Activated naive CD8-positive, alpha-beta T cell treated with anti-CD3 and anti-CD28 coated beads for 36 hours (primary cell): ENCODE measurements at places on chromosomes 12 and 14.

GRCh38 chr12:46998811-46999368, 80.5 kb upstream of the PCED1B start:
- no peak for DNase-seq

DNA sequence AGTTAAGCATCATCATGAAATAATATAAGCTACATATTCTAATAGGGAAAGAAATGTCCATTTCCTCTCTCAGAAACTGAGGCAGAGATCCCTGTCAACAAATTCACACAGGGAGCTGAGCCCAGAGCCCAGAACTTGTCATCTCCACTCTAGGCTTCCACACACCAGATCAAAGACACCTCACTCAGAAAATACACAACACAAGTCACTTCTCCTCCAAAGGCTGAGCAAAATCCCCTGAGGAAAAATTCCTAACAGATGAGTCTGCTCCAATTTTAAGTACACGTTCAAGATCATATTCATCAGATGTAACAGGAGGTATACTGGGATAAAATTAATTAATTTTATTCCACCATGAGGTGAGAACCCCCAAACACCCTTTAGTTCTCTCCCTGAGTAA, 227.3 kb downstream of the DPF3 start:
- no peak for DNase-seq

DNA sequence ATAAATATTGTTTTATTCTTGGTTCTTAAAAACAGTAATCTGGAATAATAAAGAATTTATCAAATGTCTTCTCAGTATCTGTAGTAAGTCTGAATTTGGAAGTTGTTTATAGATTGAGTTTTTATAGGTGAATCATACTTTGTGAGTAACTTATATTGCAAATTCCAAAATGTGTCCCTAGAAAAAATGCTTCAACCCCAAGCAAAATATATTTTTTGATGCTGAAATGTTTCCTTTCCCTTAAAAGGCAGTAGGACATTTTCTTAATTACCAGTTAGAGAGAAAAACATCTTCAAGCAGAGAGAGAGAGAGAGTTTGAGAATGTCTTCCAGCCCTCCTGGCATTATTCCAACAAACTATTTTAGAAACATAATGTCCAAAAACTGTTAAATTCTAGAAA, 37.9 kb downstream of the PELI2 start:
- no peak for DNase-seq

DNA sequence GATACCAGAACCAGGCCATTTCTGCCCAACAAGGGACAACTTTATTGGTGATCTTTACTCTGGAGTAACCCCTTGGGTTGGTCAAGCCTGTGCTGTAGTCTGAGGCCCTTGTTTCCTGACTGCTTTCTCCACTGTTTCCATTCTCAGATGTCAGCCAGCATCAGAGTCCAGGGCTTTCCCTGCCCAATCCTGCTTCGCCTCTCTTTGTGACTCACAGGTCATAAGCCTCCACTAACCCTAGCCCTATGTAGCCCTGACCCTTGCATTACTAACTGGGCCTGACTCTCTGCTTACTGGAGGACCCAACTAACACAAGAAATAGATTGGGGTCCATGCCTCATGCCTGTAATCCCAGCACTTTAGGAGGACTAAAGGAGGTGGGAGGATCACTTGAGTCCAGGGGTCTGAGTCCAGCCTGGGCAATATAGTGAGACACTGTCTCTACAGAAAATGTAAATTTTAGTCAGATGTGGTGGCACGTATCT, 8.6 kb upstream of the SNRNP35 start:
- no peak for DNase-seq

- DNase-seq: peak; percentile 47
Observed at GRCh38 chr12:113479590-113480335, 8.1 kb upstream of the LHX5 start.

DNA sequence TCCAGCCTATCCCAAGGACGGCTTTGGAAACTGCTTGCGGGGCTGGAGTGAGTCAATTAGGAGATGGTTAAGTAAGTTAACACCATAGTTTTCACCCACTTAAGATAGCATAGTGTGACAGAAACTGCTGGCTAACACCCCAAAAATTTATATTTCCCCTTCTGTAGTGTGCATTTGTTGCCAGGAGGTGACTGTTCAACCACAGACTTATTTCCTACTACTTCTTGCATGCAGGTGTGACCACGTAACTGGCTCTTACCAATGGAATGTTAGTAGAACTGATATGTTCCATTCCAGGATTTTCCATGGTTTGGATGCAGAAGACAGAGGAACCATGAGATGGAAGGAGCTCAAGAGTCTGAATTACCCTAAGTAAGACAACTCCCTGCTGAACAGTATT, 52.9 kb upstream of the SLC35F4 start:
- DNase-seq: no peak

GRCh38 chr14:22820731-22821130, 5.5 kb upstream of the SLC7A7 start:
- DNase-seq: no peak

DNA sequence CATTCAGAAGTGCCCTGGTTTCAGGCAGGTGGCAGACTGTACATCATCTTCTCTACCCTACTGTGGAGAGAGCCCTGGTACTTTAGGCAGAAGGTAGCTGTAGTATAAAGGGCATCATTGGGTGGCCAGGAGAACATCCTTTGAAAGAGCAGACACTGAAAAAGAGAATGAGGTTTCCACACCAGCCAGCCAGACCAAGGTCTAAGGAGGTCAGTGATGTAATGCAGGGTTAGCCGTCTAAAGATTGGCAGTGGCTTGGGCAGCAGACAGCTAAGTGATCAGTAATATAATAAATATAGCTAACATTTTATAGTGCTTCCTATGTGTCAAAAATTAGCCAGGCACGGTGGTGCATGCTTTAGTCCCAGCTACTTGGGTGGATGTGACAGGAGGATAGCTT, 12.0 kb downstream of the ZBTB25 start:
- DNase-seq: no peak

DNA sequence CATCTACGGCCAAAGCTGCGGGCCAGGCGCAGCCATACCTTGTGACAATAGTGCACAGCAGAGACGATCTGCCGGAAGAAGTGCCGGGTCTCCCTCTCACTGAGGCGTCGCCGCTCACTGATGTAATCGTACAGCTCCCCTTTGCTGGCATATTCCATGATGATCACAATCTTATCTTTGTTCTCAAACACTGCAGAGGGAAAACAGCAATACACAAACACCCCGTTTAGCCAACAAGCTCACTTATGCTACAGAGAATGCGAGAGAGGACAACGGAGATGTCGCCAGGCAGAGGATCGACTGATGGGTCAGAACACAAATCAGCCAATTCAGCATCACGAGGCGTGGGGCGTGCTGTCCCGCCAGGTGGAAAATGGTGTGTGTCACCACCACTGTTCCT, 52.1 kb downstream of the NUAK1 start:
- no peak for DNase-seq

DNA sequence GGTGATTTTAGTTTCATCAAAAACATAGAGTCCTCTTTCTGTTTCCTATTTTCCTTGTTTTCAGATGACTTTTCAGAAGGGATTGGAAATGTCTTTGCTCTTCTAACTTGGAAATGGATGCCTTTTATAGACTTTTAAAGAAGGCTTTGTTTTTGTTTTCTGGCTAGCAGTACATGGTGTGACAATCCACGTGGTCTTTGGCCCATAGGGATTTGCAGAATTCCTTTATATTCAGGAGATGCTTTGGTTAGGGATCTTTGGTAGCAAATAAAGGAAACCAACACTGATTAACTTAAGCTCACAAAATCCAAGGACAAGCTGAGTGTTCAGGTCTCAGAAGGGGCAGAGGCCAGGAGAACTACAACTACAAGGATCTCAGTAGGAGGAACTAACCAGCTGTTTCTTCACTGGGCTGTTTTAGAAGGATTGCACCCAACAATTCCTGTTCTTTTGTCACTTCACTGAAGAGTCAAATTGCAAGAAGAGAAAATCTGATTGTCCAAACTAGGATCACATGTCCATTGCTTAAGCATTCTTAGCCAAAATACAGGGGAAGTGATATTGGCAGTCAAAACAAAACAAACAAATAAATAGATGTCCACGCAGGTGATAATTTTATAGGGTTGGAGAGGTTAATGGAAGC, 58.6 kb upstream of the MANSC4 start:
- DNase-seq: no peak

DNA sequence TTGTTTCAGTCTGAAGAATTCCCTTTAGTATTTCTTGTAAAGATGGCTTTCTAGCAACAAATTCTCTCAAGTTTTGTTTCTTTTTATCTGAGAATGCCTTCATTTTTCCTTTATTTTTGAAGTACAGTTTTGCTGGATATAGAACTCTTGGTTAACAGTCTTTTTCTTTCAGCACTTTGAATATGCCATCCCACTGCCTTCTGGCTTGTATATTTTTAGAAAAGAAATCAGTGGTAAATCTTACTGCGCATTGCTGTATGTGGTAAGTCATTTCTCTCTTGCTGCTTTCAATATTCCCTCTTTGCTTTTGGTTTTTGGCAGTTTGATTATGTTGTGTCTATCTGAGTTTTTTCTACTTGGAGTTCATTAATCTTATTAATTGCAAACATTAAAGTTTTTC, 16.8 kb upstream of the PPM1A start:
- no peak for DNase-seq

- DNase-seq: no peak
Observed at GRCh38 chr12:131430158-131430742, 280.6 kb upstream of the SFSWAP start.

- DNase-seq: no peak
Observed at GRCh38 chr14:104362761-104363605, 216.6 kb upstream of the C14orf180 start.

- no peak for DNase-seq
Observed at GRCh38 chr14:37599507-37600368, 4.3 kb downstream of the TTC6 start.

DNA sequence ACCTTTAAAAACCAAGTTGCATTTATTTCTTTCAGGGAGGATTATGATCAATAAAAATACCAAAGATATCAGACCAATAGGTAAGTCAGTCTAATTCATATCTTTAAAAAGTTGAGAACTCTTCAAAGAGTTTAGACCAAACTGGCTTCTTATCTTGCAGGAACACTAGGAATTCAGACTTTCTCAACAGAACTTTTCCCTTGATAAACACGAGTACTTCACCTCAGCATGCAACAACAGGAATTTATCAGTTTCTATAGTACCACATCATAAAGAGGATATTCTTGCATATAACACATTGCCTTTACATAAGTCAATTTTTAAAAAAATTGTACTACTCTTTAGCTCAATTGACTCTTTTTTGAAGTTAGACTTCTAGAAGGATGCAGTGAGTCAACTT, 68.2 kb downstream of the DNAI7 start:
- DNase-seq: no peak

GRCh38 chr12:124812356-124812755, 51.3 kb downstream of the SCARB1 start:
- no peak for DNase-seq

DNA sequence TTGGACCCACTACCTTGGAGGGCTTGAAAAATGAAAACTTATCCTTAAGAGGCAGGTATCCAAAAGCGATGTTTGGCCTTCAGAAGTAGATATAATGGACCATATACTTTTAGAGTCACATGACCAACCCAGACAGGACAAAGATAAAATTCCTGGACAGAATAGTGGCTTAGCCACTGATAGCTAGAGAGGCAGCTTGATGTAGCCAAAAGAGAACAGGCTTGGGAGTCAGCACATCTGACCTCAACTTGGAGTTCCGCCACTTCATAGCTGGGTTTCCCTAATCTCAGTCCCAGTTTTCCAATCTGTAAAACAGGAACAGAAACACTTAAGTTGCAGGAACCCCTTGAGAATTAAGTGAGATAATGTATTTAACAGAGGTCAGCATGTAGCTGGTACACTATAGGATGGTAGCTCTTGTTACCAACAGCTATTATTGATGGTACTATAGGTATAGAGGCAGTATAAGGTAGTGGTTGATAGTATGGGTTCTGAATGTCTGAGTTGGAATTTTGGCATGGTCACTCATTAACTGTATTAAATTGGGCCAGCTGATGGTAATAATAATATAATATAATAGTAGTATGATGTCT, 63.2 kb upstream of the USP44 start:
- no peak for DNase-seq

GRCh38 chr12:82870771-82871377, 184.2 kb downstream of the TMTC2 start:
- no peak for DNase-seq

GRCh38 chr12:47602325-47602724, 103.5 kb downstream of the RPAP3 start:
- DNase-seq: no peak

DNA sequence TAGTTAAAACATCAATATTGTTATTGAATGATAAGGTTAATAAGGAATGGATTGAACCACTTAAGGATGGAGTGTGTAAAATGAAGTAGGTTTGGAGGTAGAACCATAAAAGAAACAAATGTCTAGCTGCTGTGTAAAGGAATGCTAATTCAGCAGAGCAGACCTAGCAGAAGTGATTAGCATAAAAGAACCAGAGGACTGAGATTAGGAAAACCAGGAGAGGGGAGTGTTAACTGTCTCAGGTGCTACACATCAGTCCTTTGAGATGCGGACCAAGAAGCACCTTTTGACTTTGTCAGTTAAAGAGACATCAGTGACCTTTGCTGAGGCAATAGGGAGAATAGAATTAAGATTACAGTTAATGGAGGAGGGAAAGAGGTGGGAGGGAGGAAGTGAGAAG, 84.5 kb downstream of the PLEKHA5 start:
- no peak for DNase-seq

- no peak for DNase-seq
Observed at GRCh38 chr12:11347810-11348209, 37.6 kb upstream of the PRB4 start.

DNA sequence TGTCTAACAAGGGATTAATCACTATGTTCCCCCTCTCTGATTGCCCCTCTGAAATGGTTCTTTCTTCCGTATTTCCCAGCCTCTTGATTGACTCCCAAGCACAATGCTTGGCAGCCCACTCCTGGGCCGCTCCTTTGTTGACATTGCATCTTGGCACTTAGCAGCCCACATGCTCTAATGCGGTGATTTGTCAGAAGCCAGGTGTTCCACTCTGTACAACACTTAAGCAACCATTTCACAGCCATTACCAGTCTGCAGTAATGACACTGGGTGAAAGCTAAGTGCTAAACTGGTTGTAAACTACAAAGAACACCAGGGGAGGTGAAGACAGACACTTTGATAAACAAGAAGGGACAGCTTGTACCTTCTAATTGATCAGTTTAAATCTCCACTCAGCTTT, 353.5 kb downstream of the TMEM132D start:
- no peak for DNase-seq
